Activated T-helper 17 cell treated with anti-CD3 and anti-CD28 coated beads, Interleukin-2, amount 50 U/mL, for 72 hours (primary cell): ENCODE measurements at places on chromosomes 1 and 21.

DNA sequence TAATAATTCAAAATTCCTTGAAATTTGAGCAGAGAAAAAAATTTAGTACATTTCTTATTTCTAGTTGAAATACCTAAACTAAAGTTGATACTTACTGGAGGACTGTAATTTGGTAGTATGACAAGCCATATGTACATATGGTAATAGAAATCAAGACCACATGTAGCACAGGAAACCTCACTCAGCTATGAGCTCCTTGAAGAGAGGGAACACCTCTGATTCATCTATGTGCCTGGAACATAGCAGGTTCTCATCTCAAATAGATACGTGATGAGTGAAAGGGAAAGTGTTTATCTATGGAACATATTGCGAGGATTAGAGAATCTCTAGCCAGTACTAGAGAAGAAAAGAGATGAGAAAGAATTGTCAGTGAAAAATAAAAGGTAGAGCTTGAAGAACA, 47.9 kb upstream of the GNG4 start:
- ATAC-seq = peak; percentile 99

DNA sequence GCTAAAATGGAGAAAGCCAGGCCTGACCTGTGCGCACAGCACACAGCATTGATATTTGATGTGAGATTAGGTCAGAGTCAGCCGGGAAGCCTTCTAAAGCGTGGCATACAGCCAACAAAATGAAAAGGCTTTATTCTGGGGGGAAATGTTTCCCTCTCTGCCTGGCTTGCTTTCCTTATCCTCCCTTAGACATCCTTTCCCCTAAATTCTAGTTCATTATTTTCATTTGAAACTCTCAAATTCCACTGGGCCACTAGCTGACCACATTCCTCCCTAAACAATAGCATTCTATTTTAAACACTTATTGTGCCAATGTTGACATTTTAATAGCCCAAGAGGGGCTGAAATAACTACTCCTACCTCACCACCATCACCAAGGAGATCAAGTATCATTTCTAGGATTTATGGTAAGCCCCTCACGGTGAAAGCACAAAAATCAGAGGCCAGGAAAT, 49.4 kb downstream of the LEPR start:
- no peak for ATAC-seq

DNA sequence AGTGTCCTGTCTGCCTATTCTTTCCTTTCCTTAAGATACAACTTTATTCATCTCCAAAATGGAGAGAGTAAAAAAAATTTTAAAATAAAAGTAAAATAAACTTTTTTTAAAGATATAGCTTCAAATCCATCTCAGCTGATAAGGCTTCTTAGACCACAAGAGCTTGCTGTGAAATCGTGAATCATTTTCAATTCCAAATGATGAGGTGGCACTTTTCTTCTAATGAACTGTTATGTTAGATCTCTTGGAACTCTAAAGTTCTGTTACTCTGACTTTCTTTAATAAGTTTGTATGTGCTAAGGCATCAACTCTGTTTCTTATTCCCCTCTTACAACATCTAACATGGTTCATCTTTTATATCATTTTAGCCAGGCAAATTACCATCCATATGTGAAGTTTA, 4.5 kb downstream of the SH3GLB1 start:
- ATAC-seq = no peak

DNA sequence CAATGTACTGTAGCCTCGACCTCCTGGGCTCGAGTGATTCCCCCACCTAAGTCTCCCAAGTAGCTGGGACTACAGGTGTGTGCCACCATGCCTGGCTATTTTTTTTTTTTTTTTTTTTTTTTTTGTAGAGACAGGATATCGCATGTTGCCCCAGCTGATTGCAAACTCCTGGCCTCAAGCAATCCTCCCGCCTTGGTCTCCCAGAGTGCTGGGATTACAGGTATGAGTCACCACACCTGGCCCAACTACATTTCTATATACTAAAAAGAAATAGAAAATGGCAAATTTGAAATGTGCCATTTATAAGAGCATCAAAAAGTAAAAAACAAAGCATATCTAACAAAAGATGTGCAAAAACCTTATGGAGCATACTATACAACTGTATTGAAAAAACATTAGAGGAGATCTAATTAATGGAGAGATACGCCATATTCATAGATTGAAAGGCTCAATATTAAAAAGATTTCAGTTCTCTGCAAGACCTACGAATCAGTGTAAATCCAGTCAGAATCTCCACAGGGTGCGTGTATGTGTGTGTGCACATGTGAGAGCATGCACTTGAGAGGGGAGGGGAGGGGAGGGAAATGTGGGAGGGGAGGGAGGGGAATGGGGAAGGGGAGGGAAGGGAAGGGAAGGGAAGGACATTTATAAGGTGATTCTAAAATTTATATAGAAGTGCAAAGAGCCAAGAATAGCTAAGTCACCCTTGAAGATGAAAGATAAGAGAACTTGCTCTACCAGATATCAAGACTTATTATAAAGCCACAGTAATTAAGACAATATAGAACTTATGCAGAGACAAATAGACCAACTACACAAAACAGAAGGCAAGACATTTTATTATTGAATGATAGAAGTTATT, 15.5 kb upstream of the PADI4 start:
- ATAC-seq = no peak

- no peak for ATAC-seq
These were observed 13.1 kb downstream of the MECR start for GRCh38 chr1:29217633-29218032.

- ATAC-seq = no peak
These were observed 16.1 kb upstream of the CHI3L1 start for GRCh38 chr1:203202431-203203245.

- no peak for ATAC-seq
These were observed 14.5 kb downstream of the AXDND1 start for GRCh38 chr1:179380299-179380698.

DNA sequence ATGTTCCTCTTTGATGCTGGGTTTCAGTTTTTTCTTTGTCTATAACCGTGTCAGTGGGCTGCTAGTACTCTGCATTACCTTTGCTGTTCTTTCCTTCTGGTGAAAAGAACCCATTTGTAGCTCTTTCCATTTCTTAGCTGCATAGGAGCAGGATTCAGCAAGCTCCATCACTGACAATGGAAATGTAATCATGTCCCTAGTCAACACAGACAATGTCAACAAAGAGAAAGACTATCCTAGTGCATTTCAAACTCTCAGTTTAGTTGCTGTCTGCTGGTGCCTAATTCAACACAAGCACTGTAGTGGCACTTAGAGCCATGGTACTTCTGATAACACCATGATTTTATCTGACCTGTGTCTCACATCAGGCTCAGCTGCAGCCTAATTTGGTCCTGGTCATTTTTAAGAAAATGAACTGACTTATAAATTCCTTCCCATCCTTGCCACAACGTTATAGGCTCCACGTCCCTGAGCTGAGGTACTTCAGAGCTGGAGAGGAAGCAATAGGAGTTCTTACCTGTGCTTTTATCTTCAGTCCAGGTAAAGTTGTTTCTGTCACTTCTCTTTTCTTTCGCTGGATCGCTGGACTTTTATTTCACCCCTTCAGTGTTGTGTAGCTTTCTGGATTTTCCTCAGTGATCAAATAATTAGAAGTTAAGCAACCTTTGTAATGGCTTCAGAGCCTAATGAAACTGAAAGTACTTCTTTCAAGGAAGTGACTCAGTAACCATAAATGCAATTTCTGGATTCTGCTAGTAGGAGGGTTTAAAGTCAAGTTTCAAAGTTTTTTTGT, at the start of gene GBP3:
Gene GBP3, minus strand, starts transcription at position 700 of the 793 bp plus-strand sequence. CDS start 2,145 bp downstream, outside the sequence.
- peak; percentile 71 for ATAC-seq

- no peak for ATAC-seq
These were observed 45.3 kb downstream of the HENMT1 start for GRCh38 chr1:108615544-108615943.

GRCh38 chr1:160403244-160403643, 2.9 kb downstream of the VANGL2 start:
- ATAC-seq = no peak

DNA sequence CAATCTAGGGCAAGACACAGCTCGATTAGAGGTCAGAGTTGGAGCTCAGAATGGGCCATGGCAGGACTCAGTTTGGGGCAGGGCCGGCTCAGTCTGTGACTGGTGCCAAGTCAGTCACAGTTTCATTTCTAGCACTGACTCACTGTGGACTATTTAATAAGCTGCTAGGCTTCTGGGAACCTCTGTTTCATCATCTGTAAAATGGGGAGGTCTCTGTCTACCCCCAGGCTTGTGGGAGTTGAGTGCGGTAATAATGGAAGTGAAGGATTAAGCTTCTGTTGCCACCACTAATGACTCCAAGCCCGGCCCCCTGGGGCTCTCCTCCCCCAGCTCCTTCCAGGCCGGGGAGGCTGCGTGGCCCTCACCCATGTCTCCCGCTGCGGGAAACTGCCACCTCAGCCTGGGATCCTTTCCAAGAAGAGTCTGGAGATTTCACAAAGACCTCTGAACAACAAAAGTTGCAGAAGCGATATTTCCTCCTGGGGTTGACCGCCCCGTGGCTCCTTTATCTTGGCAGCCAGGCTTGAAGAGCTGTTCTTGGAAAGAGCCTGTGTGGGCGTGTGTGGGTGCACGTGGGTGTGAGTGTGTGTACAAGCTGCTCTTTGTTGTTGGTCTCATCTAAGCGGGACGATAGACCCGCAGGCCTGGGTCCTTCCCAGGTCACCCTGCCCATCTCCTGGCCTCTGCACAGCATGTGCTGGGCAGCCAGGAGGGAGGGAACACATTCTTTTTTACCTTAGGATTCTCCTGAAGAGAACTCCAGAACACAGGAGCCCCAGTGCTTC, 29.1 kb downstream of the KNCN start:
- peak; percentile 99 for ATAC-seq

DNA sequence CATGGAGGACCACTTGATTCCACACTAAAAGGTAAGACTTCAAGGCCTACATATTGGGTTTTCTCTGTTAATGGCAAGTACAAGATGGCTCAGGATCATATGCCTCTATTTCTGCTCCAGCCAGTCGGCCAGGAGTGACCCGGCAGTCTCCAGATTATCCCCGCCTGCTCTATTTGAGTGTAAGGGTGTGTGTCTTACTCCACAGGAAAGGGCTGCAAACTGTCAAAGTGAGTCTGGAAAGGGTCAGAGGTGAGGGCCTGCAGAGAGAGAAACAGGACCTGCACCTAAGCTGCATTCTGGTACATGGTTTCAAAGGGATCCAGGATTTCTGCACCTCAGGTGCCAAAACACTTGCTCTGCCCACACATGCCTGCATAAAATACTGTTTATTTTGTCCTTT, 9.2 kb downstream of the ZNF692 start:
- ATAC-seq = no peak

- ATAC-seq = no peak
These were observed 86.0 kb downstream of the NCAM2 start for GRCh38 chr21:21084179-21084578.

GRCh38 chr1:111804776-111805175, 49.1 kb downstream of the DDX20 start:
- no peak for ATAC-seq

DNA sequence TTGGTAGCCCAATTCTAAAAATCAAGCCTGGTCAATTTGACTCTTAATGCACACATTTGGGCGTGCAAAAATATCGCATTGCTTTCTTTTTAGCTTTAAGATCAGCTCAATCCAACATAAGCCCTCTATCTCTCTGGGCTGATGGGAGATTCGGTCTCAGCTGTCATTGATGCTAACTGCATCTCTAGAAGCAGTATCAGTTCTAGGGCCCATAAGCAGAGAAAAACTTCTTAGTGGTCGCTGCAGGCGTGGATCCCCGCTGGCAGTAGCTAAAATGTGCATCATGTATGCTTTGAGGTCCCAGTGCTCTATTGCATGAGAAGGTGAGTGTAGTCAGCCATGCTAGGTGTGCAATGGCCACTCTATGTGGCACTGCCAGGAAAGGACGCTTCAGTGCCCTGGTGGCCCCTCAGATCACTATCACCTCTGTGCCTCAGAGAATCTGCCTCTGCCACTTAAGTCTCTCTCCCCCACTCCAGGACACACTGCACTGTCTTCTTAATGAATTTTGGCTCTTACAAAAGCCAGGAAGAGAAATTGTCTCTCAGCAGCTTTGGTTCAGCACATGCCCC, 79.7 kb upstream of the GADD45A start:
- ATAC-seq = no peak

- ATAC-seq = peak; percentile 8
These were observed 8.6 kb downstream of the SMAP2 start for GRCh38 chr1:40382108-40382460.

DNA sequence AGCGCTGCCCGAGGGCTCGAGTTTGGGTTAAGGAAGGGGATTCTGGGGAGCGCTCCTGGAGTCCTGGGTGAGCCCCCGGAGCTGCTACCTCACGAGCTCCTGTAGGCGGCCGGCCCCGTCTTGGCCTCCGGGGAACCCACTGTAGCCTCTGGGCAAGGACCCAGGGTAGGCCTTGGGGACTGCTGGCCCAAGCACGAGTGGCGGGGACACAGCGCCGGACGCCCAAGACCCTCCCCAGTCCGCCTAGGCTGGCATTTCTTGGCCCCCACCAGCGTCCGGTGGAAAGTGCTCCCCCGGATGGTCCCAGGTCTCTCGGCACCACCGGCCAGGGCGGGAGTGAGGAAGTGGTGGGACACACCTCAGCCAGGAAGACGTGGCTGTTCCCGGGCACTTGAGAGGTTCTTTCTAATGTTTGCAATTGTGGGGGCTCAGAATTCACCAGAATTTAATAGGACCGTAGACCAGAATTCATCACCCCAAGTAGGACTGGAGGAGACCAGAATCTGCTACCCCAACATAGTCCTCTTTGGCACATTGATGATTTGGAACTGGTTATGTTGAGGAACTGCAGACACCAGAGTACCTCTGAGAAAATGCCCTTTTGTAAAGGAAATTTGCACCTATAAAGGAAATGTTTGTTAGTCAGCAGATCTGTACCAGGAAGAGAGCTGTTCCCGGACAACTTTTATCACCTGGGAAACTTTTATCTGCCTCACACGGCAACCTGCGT, 622 bp upstream of the TMPRSS2 start:
- no peak for ATAC-seq

DNA sequence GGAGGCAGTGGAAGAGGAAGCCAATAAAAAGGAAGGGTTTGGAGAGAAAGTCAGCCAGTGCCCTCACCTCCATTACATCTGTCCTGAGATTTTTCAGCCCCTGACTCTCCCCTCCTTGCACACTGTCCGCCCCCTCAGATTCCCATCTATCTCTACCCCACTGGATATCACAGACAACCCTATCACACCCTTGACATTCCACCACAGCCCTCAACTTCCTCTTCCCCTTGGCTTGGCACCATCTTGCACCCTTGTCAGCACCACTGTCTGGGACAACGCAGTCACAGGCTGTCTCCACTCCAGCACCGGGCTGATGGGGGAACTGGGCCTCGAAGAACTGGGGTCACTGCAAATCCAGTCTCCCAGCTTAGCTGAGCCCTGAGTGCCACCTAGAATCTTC, 14.2 kb upstream of the PLEKHA6 start:
- no peak for ATAC-seq

- ATAC-seq = no peak
These were observed 15.1 kb downstream of the CASP9 start for GRCh38 chr1:15508700-15509487.

- no peak for ATAC-seq
These were observed 53.1 kb upstream of the GPR37L1 start for GRCh38 chr1:202069662-202070061.

GRCh38 chr1:29365906-29366670, 129.8 kb downstream of the PTPRU start:
- no peak for ATAC-seq

- ATAC-seq = peak; percentile 74
These were observed 2.1 kb upstream of the FCRLB start for GRCh38 chr1:161719325-161719611.

GRCh38 chr21:35517865-35518264, 468.8 kb upstream of the RUNX1 start:
- ATAC-seq = no peak

- no peak for ATAC-seq
These were observed 10.9 kb upstream of the RBM15 start for GRCh38 chr1:110328274-110328673.

GRCh38 chr1:93566227-93566626, 115.4 kb downstream of the BCAR3 start:
- no peak for ATAC-seq
